ENCODE measurements at places on chromosomes 6 and 20.

GRCh38 chr6:139392794-139393193, 18.3 kb upstream of the CITED2 start:
- H3K36me3 ChIP-seq, result no peaks in the 10 kb centered on the region
- H3K27ac ChIP-seq, result no peak overlapping the region
- H3K4me3 ChIP-seq, result no peak overlapping the region
- DNase-seq, result no peak
- no peaks in the 10 kb centered on the region for H3K27me3 ChIP-seq

DNA sequence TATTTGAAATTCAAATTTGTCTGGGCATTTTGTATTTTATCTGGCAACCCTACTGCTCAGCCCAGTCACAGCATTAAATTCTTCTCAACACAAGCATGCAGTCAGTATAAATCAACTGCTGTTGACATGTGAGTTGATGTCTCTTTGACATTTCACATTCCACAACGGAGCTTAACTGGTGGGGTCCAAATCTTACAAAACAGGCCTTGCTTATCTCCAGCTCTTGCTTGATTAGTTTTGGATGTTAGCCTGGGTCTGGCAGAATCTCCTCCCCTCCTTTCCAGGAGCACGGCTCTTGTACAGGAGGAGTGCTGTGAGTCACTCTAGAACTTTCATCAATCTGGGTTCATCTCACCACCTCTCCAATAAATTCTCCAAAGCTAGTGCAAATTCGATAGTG, 80.8 kb upstream of the PHACTR1 start:
- H3K4me1 ChIP-seq, result no peaks in the 10 kb centered on the region
- H3K27me3 ChIP-seq, result no peaks in the 10 kb centered on the region
- H3K27ac ChIP-seq, result no peak overlapping the region
- DNase-seq, result no peak

DNA sequence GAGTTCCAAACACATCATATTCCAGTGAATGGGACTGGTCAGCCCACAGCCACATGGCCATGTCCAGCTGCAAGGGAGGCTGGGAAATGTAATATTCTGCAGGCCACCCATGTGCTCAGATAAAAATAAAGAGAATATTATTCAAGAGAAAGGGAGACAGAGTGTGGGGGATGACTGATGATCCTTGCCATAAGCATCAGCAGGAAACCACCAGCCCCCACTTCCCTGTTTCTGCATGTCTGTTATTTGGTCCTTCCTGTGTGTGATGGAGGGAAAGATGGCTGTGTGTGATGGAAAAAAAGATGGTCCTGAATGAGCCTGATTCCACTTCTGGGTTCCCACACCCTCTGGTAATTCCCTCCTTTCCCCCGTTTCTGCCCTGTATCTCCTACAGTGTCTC, 13.1 kb upstream of the RSPO4 start:
- no peak overlapping the region for H3K4me3 ChIP-seq
- no peak overlapping the region for H3K27ac ChIP-seq
- H3K4me1 ChIP-seq, result no peaks in the 10 kb centered on the region
- DNase-seq, result no peak
- H3K27me3 ChIP-seq, result no peaks in the 10 kb centered on the region

- no peak overlapping the region for H3K4me3 ChIP-seq
- no peak for DNase-seq
- no peaks in the 10 kb centered on the region for H3K36me3 ChIP-seq
Measured at GRCh38 chr6:127120023-127120786, 1.7 kb downstream of the RSPO3 start.

- DNase-seq, result no peak
- no peaks in the 10 kb centered on the region for H3K36me3 ChIP-seq
- H3K4me3 ChIP-seq, result no peak overlapping the region
- H3K4me1 ChIP-seq, result peaks cover 23% of the 10 kb centered on the region
Measured at GRCh38 chr6:2970034-2970685, 1.2 kb downstream of the SERPINB6 start.

DNA sequence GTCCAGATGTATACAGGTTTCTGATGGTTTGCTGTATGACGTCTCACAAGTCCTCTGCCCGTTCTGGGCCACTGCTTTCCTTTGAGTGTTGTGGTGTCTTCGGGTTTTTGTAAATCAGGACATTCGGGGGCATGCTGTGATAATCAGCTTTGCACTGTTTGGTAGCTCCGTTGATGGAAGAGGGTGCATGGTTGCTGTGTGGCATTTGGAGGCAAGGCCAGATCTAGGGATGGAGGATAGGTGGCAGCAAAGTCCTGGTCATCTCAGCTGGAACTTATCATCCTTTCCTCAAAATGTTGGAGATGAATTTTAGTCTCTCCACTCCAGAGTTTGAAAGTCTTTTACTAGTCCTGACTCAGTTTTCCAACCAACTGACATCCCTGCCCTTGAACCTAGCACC, 91.0 kb downstream of the SCP2D1 start:
- H3K4me1 ChIP-seq, result no peaks in the 10 kb centered on the region
- no peaks in the 10 kb centered on the region for H3K27me3 ChIP-seq
- no peaks in the 10 kb centered on the region for H3K36me3 ChIP-seq

GRCh38 chr20:59680148-59680650, 75.9 kb downstream of the PHACTR3 start:
- no peaks in the 10 kb centered on the region for H3K27me3 ChIP-seq
- H3K4me3 ChIP-seq, result no peak overlapping the region
- no peaks in the 10 kb centered on the region for H3K36me3 ChIP-seq

DNA sequence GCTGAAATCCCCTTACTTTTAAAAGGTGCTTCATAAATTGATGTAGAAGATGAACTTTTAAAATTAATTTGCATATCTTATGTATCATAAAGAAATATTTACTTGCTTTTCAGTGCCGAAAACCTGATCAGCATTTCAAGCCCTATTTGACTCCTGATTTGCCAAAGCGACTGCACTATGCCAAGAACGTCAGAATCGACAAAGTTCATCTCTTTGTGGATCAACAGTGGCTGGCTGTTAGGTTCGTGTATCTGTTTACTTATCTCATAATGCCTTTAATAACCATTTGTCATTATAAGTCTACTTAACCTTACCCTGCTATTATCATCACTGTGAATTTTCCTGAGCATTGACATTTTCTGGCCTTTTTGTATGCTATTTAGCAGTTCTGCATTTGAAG, 7.8 kb downstream of the OR2A4 start:
- no peaks in the 10 kb centered on the region for H3K27me3 ChIP-seq
- H3K4me1 ChIP-seq, result no peaks in the 10 kb centered on the region
- H3K36me3 ChIP-seq, result no peaks in the 10 kb centered on the region
- DNase-seq, result no peak
- H3K27ac ChIP-seq, result no peak overlapping the region

DNA sequence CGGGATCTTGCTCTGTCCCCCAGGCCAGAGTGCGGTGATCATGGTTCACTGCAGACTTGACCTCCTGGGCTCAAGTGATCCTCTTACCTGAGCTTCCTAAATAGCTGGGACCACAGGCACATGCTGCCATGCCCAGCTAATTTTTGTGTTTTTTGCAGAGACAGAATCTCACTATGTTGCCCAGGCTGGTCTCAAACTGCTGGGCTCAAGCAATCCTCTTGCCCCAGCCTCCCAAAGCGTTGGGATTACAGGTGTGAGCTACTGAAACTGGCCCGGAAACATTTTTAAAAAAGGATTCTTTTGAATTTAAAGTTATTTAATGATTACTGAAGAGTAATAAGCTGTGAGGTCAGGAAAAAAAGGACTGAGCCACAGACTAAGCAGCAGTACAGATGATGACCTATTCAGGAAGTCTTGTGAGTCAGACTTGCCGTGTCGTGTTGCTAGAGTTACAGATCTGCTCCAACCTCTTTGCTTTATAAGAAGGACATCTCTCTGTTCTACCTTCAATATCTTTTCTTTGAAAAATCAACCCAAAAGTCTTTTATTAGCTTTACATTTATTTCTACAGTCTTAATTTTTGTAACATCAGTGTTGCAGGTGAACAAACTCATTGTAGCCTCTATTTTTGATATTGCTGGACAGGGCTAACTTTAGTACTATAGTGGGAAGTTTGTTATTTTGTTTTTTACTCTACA, 108.7 kb downstream of the NCOA3 start:
- DNase-seq, result peak; percentile 28
- peaks cover 4% of the 10 kb centered on the region for H3K4me1 ChIP-seq
- H3K4me3 ChIP-seq, result no peak overlapping the region
- no peak overlapping the region for H3K27ac ChIP-seq
- H3K27me3 ChIP-seq, result no peaks in the 10 kb centered on the region
- no peaks in the 10 kb centered on the region for H3K36me3 ChIP-seq

DNA sequence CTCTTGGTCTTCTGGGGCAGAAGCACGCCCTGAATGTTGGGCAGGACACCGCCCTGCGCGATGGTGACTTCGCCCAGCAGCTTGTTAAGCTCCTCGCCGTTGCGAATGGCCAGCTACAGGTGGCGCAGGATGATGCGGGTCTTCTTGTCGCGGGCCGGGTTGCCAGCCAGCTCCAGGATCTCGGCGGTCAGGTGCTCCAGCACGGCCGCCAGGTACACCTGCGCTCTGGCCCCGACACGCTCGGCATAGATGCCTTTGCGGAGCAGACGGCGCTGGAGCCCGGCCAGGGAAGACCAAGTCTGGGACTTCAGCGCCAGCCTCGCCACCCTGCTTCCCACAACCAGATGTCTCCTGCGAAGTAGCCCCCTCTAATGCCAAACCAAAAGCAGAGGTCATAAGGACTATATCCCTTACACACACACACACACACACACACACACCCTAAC, 8.0 kb upstream of the SLC17A3 start:
- no peak overlapping the region for H3K4me3 ChIP-seq
- no peaks in the 10 kb centered on the region for H3K4me1 ChIP-seq
- no peak overlapping the region for H3K27ac ChIP-seq
- peak; percentile 24 for DNase-seq

GRCh38 chr6:112113431-112113830, 26.0 kb downstream of the FAM229B start:
- H3K27ac ChIP-seq, result no peak overlapping the region
- H3K4me3 ChIP-seq, result no peak overlapping the region
- H3K36me3 ChIP-seq, result no peaks in the 10 kb centered on the region

GRCh38 chr6:136795996-136796395, 3.7 kb upstream of the MAP3K5 start:
- H3K4me1 ChIP-seq, result peaks cover 8% of the 10 kb centered on the region
- H3K27me3 ChIP-seq, result no peaks in the 10 kb centered on the region
- no peak overlapping the region for H3K4me3 ChIP-seq
- H3K27ac ChIP-seq, result no peak overlapping the region
- no peaks in the 10 kb centered on the region for H3K36me3 ChIP-seq
- no peak for DNase-seq

DNA sequence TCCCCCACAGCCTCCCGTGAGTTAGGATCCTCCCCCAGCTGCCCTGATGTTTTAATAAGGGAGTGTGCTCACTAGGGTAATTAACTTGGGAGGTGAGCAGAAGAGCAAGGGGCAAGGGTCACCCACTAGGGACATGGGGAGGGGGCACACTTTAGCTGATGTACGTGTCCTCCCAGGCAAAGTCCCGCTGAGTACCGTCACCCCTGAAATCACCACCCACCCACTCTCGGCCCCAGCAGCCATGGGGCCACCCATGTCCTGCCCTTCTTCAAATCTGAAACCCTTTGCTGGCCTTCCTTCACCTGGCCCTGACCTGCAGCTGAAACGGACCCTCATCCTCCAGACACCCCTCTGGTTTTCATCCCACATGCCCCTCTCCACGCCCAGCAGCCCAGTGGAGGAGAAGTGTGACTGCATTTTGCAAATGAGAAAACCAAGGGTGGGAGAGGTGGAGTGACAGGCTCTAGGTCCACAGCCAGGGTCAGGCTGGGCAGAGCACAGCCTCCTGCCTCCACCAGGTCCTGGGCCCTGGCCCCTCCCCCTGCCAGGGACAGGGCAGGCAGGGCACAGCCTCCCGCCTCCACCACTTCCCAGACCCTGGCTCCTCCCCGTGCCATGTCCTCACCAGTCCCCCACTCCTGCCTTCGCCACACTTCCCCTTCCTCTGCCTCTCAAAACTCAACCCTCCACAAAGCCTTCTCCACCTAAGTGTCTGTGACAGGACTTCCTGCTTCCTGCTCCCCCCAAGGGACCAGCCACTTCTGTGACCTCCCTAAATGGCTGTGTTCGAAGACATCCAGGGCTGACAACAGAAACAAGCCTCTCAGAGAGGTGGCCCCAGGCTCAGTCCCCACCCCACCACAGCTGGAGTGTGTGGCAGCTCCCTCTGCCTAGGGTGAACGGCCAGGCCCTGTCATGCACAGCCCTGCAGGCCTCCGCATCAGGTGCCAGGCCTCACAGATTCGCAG, 15.1 kb downstream of the ACSS1 start:
- H3K4me3 ChIP-seq, result no peak overlapping the region
- H3K27me3 ChIP-seq, result no peaks in the 10 kb centered on the region
- peaks cover 99% of the 10 kb centered on the region for H3K4me1 ChIP-seq
- H3K27ac ChIP-seq, result peak overlapping the region; percentile 82
- no peaks in the 10 kb centered on the region for H3K36me3 ChIP-seq

GRCh38 chr20:35887393-35888064, 66.8 kb downstream of the SCAND1 start:
- no peaks in the 10 kb centered on the region for H3K4me1 ChIP-seq
- H3K36me3 ChIP-seq, result no peaks in the 10 kb centered on the region
- no peak for DNase-seq
- H3K27me3 ChIP-seq, result no peaks in the 10 kb centered on the region
- H3K4me3 ChIP-seq, result no peak overlapping the region
- no peak overlapping the region for H3K27ac ChIP-seq

- H3K27me3 ChIP-seq, result no peaks in the 10 kb centered on the region
- H3K27ac ChIP-seq, result no peak overlapping the region
- peaks cover 20% of the 10 kb centered on the region for H3K4me1 ChIP-seq
- H3K36me3 ChIP-seq, result no peaks in the 10 kb centered on the region
Measured at GRCh38 chr20:47365023-47365764, 8.7 kb upstream of the ZMYND8 start.

GRCh38 chr20:64114356-64114971, 7.1 kb upstream of the NPBWR2 start:
- H3K4me1 ChIP-seq, result no peaks in the 10 kb centered on the region
- H3K36me3 ChIP-seq, result no peaks in the 10 kb centered on the region
- no peak for DNase-seq
- H3K4me3 ChIP-seq, result no peak overlapping the region

DNA sequence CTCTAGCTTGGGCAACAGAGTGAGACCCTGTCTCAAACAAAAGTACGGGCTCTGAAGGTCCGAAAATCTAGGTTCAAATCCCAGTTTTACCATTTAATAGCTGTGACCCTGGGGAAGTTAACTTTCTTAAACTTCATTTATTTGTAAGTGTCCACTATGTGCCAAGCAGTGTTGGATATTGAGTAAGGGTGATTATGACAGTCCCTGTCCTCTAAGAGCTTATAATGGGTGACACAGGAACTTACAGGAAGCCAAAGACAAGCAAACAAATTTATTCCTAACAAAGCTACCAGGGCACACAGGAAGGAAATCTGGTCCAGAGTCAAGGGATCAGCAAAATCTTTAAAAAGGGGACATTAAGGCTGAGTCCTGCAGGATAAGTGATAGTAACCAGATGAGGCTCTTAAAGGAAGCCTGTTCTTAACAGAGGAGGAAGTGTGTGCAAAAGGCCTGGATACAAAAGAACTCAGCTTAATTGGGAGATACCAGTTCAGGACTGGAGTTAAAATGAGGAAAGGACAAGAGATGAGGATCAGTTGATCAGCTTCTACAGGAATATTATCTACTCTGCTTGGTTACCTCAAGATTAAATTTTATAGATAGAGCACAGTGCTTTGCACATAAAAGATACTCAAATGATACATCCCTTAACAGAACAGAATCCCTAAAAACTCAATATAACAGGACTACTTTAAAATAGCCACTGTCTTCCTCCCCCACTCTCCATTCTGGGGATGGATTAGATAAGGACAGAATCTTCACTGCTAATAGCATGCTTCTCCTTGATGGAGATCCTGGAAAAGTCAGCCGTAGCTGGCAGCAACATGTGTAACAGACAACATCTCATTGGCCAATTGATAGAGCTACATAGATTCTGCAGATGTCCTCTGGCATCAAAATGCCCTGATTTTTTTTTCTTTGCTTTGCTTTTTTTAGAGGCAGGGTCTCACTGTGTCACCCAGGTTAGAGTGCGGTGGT, 6.1 kb downstream of the SNX3 start:
- no peak overlapping the region for H3K27ac ChIP-seq
- no peak for DNase-seq
- no peak overlapping the region for H3K4me3 ChIP-seq
- peaks cover 88% of the 10 kb centered on the region for H3K4me1 ChIP-seq

Data from body of pancreas (tissue), 4 donors.